ENCODE measurements at places on chromosomes 16 and 17.

DNA sequence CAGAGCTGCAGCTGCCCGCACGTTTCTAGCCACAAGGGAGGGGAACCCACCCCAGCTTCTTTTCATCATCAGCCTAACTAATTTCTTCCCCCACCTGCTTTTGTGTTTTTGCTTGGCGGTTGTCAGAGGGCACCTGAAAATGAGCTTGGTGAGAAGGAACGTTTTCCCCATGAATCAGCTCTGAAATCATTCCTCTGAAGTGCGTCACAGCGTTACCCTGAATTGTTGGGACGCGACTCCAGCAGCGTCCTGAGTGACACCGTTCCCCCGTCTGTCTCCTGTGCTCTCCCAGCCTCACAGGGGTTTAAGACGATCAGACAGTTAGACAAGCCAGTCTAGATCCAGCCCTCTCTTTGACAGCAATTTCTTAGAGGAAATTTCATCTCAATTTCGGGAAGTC is 722.9 kb upstream of the EEF2KMT start:
- no peak for DNase-seq

DNA sequence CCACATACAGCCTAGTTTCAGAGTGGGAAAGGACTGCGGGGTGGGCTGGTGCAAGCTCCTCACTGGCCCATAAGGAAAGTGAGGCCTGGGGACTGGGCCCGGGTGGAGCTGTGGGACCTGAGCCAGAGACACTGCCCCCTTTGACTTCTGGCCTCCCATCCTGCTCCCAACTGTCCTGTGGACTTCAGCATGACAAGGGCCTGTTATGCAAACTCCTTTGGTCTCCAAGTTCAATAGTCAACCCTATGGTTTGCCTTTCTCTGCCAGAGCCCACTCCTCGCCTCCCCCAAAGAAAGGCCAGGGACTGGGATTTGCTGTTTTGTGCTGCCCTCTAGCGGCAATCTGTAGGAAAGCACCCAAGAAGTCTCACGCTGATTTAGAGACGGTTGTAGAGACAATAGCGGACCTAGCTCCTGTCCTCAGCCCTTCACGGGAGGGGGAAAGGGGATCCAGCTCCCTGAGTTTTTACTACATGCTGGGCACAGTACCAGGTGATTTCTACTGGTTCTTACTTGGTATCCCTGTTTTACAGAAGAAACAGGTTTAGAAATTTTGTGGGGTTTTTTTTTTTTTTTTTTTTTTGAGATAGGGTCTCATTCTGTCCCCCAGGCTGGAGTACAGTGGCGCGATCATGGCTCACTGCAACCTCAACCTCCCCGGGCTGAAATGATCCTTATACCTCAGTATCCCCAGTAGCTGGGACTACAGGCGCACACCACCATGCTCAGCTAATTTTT is 1.2 kb upstream of the TLCD3B start:
- peak; percentile 66 for DNase-seq

DNA sequence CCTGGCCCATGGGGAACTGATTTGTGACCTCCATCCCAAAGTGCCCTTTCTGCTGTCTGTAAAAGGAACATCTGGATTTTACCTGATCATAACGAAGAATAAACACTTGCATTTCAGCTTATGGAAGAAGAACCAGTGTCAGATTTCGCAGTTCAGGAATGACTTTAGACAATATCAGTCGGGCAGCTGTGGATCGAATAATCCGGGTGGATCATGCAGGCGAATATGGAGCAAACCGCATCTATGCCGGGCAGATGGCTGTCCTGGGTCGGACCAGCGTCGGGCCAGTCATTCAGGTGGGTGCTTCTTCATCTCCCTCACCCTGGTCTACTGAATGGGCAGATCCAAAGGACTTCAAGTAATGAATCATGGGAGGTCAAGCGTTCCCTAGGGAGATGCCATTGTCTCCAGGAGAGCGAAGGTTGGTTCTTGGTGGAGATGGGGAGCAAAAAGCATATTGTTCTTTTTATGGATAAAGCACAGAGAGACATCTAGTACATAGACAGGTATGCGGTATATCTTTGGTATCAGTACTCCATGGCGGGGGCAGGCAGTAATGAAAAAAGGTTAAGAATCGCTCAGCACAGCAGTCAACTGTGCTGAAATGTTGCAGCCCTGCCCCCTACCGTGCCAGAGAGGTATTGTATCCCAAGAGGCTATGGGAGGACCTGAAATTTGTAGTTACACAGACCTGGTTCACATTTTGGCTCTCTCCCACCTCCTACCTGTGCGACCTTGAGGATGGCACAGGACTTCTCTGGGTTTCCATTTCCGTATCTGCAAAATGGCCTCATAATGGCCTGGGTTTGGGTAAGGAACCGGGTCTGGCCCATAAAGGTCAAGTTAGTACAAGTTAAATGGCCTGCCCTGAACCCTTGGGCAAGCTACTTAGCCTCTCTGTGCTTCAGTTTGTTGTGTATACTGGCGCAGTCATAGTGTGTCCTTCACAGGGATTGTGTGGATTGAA is 4.7 kb downstream of the COQ7 start:
- peak; percentile 52 for DNase-seq

- DNase-seq: no peak
These were observed 272.4 kb downstream of the IRF8 start for GRCh38 chr16:86171329-86171728.

DNA sequence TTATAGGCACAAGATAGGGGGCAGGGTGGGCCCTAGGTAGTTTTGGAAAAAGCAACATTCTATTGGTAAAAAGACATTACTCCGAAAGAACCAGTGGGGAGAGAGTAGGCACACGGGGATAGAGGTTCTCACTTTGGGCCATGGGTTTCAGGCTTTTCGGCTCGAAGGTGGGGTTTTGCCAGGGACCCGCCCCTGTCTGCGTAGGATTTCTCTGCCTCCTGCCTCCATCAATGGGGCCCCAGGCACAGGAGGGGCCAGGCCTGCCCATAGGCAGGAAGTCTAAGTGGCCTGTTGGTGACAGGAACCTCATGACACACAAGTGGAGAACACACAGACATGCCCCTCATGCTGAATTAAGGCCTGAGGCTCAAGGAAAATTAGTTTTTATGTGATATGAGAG is 57.5 kb downstream of the RNF213 start:
- no peak for DNase-seq

DNA sequence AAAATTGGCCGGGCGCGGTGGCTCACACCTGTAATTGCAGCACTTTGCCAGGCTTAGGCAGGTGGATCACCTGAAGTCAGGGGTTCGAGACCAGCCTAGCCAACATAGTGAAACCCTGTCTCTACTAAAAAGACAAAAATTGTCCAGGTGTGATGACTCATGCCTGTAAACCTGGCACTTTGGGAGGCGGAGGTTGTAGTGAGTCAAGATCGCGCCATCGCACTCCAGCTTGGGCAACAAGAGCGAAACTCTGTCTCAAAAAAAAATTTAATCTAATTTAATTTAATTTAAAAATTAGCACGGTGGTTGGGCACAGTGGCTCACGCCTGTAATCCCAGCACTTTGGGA is 1.6 kb upstream of the HBQ1 start:
- DNase-seq: no peak

GRCh38 chr16:66236301-66236700 is 130.2 kb upstream of the CDH5 start:
- DNase-seq: no peak

DNA sequence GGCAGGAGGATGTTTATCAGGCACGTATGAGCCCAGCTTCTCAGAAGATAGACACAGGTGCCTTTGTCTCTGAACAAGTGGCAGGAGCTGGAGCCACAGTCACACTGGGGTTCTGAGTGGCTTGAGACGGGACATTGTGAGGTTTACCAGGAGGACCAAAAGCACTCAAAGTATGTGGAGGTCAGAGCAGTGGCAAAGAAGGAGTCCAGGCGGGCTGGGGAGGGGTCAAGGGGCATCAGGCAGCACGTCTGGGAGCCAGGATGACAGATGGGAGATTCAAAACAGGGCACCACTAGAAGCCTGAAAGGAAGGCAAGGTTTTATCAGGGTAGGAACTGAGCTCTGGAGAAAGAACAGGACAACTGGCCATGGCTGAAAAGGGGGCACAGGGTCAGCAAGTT is 67.2 kb upstream of the MARCHF10 start:
- DNase-seq: no peak

DNA sequence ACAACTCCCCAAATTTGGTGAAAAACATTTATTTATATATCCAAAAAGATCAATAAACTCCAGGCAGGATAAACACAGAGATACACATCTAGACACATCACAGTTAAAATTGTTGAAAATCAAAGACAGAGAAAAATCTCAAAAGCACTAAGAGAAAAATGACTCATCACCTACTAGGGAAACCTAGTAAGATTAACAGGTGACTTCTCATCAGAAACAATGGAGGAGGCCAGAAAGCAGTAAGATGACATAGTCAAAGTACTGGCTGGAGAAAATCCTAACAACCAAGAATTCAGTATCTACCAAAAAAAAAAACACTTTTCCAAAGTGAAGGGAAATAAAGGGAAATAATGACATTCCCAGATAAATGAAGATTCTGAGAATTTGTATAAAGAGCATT is 33.8 kb downstream of the ULK2 start:
- DNase-seq: no peak

DNA sequence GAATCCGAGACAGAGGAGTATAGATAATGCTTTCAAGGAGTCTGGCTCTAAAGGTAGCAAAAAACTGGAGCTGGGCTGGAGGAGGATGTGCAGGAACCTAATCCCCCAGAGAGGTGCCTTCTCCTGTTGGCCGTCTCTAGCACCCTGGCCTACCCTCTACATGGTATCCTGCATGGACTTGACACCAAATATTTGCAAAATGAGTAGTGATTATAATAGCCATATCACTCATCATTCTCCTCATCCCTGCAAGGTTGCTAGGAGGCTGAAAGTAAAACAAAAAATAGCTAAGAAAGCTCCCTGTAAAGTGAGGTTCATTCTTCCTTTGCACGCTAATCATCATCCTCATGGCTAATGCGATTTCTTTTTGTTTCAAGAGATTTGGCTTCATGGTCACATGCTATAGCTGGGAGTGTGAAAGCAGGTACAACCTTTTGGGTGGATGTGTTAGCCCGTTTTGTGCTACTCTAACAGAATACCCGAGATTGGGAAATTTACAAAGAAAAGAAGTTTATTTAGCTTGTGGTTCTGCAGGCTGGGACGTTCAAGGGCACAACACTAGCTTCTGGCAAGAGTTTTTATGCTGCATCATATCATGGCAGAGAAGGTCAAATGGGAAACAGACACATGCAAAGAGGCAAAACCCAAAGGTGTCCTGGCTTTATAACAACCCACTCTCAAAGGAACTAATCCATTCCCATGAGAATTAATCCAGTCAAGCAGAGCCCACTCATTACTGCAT is 27.1 kb upstream of the CIITA start:
- DNase-seq: no peak

- DNase-seq: peak; percentile 75
These were observed 4.5 kb downstream of the CCR7 start for GRCh38 chr17:40560592-40561293.
